ENCODE measurements at places on chromosomes 2 and 18.

DNA sequence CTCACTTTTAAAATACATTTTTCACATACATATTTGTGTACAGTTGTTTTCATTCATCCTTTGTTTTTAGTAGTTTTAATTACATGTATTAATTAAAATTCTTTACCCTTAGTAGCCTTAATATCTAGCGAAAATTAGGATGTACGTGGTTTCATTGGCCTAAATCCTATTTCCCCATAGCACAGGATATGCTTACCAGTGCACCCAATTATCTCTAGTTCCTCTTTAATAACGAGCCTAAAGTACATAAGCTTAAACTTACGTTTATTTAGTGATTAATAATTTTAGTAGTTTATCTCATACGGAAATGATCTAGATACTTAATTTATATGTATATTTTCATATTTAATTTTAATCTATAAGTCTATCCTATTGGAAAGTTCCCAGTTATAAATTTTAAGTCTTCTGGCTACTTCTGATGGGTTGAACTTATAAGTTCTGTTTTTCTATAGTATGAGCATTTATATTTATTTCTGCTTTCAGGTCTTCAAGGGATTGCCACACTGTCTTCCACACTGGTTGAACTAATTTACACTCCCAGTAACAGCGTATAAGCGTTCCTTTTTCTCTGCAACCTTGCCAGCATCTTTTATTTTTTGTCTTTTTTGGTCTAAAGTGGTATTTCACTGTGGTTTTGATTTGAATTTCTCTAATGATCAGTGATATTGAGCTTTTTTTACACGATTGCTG, 21.4 kb upstream of the RUFY4 start:
- DNase-seq, result no peak

DNA sequence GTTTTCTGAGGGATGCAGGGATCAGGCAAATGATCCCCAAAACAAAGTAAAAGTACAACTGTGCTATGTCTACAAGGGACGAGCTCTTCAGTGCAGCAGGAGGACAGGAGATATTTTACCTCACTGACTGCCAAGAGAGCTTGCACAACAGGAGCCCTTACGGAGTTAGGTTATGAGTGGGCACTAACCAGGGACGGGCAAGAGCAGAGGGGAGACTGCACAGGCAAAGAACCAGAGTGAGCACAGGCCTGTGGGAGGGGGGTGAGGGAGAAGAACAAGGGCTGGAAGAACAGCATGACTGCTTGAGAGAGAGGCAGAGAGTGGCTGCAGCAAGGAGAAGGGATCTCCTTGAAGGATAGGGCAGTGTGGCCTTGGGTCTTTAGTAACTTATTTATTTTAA, 101.1 kb upstream of the PID1 start:
- no peak for DNase-seq

DNA sequence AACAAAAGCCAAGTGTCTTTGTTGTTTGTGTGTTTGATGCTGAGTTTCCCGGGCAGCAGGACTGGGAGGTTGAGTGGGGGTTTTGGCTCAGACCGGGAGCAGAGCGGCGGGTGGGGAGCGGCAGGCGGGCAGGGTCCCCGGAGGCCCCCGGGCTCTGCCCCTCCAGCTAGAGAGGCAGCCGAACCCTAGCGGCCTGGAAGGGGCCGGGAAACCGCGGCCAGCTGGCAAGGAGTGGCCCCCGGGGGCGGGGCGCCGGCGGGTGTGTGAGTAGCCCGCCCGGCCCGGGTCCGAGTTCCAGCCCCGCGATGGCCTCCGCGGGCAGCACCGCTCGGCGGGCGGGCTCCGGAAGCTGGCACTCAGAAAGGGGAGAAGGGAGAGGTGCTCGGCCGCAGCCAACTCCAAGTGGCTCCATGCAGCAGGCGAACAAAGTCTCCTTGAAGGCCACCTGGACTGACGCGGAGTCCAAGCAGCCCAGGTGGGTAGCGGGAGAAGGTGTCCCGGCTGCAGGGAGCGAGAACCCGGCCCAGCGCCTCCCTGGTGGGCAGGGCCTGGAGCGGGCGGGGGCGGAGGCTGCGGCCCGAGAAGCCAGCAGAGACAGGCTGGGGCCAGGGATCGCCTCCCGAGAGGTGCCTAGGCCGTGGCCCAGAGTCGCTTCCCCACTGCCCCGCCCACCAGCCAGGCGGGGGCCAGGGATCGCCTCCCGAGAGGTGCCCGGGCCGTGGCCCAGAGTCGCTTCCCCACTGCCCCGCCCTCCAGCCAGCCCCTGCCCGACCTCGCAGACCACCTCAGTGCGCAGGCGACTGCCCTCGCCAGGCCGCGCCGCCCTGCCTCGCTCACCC, at the start of gene ANKRD53:
TSS of gene ANKRD53 (plus strand) at position 290 of the 839 bp plus-strand sequence. CDS start at position 306, 16 bp downstream.
- DNase-seq, result no peak

DNA sequence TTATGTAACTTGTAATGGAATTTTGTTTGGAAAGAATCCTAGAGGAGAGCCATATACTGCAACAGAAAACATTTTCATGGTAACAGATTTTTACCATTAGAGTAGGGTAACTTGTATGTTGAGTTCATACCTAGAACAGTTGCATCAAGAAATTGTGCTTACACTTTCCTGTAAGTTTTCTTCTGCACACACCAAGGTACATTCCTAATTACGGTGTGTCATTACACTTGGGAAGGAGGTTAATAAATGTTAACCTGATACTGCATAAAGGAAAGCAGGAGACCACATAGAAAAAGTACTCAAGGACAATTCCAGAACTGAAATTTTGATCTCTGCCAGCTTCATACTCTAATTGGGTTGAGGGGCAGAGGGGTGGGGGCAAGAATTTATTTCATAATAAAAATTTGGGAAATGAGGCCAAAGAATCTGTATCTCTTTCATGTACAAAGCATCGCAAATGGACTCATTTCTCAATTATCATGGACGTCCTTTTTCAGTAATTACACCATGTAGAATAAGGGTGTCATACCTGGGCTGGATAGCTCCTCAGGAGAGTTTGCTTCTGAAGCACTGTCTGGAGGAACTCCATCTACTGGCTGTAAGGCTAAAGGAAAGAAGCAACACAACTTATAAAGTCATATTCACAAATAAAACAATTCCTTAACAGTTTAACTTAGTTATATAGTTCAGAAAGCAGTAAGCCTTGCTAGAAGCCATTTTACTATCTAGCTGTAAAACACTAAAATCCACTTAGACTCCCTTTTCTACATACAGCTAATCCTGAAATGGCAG, 82.8 kb upstream of the GRB14 start:
- DNase-seq, result no peak

DNA sequence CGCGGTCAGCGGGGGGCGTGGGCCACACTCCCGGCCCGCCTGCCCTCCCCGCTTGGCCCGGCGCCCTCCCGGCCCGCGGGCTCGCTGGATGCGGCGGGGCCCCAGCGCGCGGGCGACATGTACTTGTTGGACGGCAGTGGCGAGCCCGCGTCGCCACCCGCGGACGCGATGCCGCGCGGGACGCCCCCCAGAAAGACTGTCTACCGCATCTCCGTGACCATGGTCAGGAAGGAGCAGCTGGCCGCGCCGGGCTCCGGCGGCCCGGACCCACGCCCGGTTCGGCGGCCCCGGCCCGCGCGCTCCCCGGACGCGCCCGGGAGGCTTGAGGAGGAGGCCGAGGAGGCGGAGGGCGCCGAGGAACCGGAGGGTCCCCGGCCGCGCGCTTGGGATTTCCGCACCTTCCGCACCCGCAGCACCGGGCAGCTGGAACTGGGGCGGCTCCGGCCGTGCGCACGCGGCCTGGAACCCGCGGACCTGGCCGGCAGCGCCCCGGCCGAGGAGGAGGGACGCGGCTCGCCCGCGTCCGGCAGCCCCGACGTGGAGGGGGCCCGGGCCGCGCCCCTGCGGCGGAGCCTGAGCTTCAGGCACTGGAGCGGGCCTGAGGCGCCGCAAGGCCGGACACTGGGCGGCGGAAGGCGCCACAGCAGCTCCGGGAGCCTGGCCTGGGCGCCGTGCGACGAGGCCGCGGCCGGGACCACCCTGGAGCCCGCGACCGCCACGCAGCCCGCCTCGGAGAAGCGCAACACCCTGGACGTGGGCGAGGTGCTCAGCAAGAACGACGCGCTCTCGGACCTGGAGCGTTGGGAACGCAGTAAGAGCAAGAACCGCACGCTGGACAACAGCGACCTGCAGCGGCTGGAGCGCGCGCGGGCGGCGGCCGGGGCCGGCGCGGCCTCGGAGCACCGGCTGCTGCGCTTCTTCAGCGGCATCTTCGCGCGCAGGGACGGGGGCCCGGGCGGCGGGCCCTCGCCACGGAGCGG, 176.4 kb downstream of the AGAP1 start:
- no peak for DNase-seq

- DNase-seq, result no peak
Measured at GRCh38 chr2:27369471-27370025, 590 bp downstream of the EIF2B4 start.

GRCh38 chr2:230986520-230987136, 9.3 kb upstream of the SPATA3 start:
- no peak for DNase-seq

Measured in stimulated activated CD8-positive, alpha-beta memory T cell treated with anti-CD3 and anti-CD28 coated beads, Interleukin-4, amount 100 ng/mL, for 4 hours (primary cell).